Small intestine (tissue), 16 donors: ENCODE measurements at places on chromosomes 1 and 21. TPM values are rescaled to one million over a fixed set of nuclear protein-coding genes. Genes with fewer than 3 reads are reported as not detected.

GRCh38 chr1:107935396-107936064 is 29.4 kb downstream of the VAV3 start:
- no peak for DNase-seq

The APH1A gene
- polyA plus RNA-seq = 89.2 TPM

- no peak for DNase-seq
Measured at GRCh38 chr1:11487196-11487751, 8.3 kb downstream of the DISP3 start.

DNA sequence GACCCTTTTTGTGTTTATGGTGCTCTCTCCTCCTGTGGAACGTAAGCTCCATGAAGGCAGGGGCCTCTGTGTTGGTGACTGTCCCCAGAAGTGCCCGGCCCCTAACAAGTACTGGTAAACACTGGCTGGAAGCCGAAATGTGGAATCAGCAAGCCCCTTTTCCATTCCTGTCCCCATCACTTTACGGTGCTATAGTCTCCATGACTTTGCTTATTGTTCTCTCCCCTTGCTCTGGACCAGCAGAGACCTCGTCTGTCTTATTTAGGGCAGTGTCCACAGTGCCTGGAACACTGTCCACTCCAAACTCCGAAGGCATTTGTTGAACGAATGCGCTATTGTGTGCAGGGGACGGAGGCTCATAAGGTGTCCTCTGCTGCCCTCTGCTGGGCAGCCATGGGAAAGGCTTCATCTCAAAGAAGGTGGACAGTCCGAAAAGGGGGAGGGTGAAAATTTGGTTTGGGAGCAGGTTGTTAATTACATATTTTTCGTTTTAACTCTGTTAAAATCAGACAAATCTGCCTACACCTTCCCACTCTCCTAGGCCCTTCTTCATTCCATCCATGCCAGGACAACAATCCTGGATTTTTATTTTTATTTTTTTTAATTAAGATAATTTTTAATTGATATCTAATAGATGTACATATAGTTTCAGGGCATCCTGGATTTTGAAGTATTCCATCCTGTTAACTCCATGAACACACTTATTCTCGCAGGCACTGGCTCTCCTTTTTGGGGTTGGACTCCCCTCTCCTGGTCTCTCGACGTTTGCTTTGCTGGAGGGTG is 115.6 kb downstream of the PGBD5 start:
- peak; percentile 73 for DNase-seq

The PRKCZ gene
- 44.2 TPM for polyA plus RNA-seq

The GBP4 gene
- polyA plus RNA-seq = 6.8 TPM

The NOS1AP gene
- 1.8 TPM for polyA plus RNA-seq

DNA sequence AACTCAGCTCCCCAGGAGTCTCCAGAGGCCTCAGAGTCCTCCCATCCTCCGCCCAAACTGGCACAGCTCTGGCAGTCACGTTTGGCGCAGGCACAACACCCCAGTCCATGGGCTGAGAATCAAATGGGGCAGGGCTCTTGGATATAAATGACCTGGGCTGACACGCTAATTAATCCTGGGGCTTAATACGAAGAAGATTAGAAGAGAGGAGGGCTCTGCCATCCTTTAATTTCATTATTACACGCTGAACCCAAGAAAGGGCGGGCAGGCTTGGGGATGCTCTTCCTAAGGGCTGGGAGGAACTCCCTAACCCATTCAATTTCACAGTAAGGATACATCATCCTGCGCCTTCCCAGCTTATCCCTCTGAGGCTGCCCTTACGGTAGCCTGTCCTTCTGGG is 2.4 kb downstream of the GRIK3 start:
- DNase-seq = no peak

DNA sequence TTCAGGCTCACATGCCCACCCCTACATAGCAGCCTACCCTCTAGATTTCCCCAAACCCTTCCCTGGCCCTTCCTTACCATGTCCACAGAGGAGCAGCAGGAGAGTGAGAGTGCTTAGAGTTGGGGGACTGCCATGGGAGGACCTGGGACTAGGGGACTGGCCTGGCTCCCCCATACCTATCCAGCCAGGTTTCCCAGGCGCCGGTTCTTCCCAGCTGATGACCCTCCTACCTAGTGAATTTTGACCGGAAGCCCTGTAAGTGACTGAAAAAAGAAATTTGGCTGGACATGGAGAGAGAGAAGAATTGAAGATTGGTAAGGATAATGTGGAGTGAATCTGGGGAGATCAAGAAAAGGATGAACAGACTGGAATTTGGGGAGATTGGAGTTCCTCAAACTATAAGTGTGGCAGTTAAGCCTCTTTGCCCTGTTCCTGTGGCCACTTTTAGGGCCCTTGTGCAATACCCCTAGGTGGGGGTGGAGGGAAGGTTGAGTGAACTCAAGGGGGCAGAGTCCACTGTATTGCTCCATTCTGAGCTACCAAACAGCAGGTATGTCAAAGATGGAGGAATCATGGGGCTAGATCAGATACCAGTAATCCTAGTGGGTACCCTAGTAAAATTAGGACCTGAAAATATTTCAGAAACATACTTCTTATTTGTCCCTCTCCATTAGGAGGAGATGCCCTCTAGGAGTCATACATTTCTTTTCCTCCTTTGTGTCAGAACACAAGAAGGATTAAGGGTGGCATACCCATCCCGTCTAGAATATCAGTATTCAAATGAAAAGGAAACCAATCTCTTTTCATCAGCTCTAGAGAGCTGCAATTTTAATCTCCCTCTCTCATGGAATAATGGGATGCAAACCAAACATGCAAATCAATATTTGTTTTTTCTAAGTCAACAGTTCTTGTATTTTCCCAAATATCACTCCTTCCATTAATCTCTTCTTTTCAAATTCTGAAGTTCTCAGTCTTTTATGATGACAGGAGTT is 1.2 kb downstream of the HJV start:
- peak; percentile 64 for DNase-seq

The FGR gene
- polyA plus RNA-seq = 1.6 TPM

DNA sequence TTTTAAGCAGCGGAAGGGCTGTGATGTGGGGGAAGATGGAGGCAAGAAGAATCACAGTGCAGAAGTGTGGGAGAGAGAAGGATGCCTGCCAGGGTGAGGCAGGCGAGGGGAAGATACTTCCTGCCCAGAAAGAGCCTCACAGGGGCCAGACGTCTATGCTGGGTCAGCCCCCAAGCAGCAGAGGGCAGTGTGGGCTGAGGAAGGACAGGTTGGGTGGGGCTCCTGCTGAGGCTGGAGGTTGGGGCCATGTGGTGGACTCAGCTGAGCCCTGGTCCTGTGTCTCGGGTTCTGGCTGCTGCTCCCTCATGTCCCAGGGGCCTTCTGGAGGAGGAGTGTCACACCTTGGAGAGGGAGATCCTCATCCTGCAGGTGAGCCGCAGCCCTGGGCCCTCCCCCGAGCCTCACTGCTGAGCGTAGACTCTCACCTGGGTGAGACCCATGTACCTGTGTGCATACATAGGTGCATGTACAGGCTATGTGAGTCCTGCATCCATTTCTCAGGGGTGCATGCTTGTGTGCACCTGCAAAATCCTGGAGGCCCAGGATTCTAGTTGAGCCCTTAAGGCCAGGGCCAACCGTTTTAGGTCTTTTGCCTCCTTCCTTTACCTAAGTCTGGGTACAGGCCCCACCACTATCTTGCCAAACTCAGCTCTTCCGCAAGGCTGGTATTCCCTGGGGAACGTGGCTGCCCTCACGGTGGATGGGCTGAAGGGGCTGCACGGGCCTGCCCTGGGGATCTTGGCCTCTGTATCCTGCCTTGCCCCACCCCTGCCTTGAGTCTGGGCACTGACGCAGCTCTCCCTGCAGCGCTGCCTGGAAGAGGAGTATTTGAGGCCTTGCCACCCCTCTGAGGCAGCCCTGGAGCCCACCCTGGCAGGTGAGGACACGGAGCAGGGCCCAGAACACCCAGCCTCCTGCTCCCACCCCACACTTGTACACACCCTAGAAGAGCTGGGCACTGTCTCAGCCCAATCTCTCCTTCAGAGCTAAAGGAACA is 3.7 kb downstream of the CCDC24 start:
- DNase-seq = peak; percentile 71

The DENND2C gene
- 0.27 TPM for polyA plus RNA-seq

- DNase-seq = no peak
Measured at GRCh38 chr1:161074676-161075368, 5.1 kb upstream of the ARHGAP30 start.

The CYP4X1 gene
- not detected for polyA plus RNA-seq

- DNase-seq = no peak
Measured at GRCh38 chr1:45037456-45037855, 25.4 kb downstream of the UROD start.

- DNase-seq = no peak
Measured at GRCh38 chr1:111793923-111794322, 38.2 kb downstream of the DDX20 start.

The DISP1 gene
- 3.8 TPM for polyA plus RNA-seq

DNA sequence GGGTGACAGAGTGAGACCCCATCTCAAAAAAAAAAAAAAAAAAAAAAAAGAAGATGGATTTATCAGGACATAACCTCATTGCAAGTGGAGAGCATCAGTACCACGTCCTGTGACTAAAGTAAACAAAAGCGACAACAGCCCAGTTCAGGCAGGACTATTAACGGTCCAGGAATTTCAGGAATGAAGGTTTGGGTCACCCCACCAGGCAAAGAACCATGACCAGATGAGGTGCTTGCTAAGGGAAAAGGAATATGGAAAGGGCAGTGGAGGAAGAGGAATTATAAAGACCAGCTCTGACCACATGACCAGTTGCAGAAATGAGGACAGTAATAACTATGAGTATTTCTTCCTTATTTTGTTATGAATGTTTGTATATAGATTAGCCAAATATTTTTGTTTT is 35.4 kb upstream of the EIF4G3 start:
- no peak for DNase-seq

- DNase-seq = peak; percentile 59
Measured at GRCh38 chr21:46048926-46049889, 48.7 kb upstream of the COL6A2 start.

- peak; percentile 90 for DNase-seq
Measured at GRCh38 chr1:30745156-30745833, 12.3 kb downstream of the LAPTM5 start.

DNA sequence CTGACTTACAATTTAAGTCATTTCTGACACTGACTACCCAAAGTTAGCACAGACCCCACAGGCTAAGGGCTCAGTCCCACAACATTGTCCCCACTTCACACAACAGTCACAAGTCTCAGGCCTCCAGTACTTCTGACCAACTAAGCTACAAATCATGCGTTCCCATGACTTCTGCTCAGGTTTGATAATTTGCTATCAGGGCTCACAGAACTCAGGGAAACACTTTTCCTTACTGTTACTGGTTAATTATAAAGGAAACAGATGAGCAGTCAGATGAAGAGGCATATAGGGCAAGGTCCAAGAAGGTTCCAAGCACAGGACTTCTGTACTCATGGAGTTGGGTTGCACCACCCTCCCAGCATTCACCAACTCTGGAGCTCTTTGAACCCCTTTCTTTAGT is 151.2 kb upstream of the TNR start:
- DNase-seq = peak; percentile 57

- DNase-seq = no peak
Measured at GRCh38 chr1:109024646-109025045, 17.3 kb downstream of the WDR47 start.

DNA sequence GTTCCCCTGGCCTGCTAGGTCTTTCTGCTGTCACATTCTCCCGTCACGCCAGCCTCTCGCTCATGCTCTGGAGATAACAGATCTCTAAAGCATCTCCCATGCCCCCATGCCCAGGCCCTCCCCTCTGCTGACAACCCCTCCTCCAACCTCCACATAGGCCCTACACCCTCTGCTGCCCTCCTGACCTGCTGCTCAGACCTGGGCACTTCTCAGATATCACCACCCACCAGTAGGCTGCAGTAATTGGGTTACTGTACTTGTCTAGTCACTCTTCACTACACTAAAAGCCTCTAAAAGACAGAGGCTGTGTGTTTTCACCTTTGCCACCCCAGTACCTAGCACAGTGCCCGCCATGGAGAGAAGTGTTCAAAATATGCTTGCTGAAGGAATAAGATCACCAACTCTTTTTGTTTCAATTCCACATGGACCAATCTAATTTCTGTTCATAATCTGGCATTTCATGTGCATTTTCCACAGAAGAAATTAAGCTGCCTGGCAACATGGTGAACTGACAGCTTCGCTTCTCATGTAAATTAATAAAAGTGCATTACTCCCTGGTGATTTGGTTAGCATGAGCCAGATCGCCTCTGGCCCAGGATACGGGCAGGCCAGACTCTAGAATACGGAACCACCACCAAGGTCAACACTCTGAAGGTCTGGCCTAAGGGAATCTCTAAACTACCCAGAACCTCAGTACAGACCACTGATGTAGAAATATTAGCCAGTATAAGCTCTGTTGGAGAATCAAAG is 20.7 kb downstream of the LBR start:
- no peak for DNase-seq

DNA sequence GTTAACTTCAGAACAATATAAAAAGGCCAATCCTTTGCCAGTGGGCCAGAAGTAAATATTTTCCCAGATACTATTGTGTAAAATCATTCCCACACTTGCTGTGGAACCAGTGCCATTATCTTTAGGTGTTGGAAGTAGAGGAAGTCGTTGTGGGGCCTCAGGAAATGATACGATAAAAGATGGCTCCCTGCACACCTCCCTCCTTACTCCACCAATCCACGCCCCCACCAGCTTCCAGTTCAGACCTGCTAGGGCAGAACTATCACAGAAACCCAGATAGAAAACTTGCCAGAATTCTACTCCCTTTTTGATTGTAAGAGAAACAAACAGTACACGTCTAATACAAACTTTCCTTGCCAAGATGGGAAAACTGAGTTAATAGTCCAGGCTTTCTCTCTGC is 173.0 kb upstream of the FMN2 start:
- no peak for DNase-seq

The NTMT2 gene
- not detected for polyA plus RNA-seq

GRCh38 chr1:6342056-6342455 is 51.5 kb downstream of the ACOT7 start:
- no peak for DNase-seq

DNA sequence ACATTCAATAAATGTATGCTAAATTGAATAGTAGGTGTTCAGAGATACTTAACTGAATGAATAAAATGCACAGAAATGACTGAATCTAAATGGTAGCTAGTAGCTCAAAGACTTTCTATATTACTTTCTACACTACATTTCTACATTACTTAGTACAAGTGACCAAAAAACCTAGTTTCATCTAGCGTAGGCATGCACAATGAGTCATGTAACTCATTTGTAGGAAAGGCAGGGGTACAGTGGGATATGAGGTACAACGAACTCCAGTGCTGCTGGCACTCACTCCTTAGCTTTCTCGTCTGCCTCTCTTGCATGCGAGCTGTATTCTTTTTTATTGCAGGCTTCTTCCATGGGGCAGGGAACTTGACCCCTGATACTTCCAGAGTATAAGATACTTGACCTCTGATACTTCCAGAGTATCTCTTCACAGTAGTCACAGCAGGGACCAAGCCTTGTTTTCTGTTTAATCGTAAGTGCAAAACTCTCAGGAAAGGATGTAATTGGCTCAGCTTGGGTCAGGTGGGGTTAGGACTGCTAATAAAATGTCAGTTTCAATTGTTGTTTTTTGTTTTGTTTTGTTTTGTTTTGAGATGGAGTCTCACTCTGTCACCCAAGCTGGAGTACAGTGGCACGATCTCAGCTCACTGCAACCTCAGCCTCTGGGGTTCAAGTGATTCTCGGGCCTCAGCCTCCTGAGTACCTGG is 4.9 kb upstream of the ATP2B4 start:
- peak; percentile 31 for DNase-seq

GRCh38 chr1:44970317-44970716 is 16.1 kb downstream of the EIF2B3 start:
- no peak for DNase-seq

GRCh38 chr1:223650465-223650864 is 15.0 kb downstream of the CAPN8 start:
- no peak for DNase-seq
